ENCODE measurements at places on chromosomes 1 and 21. TPM values are rescaled to one million over a fixed set of nuclear protein-coding genes. Genes with fewer than 3 reads are reported as not detected.

DNA sequence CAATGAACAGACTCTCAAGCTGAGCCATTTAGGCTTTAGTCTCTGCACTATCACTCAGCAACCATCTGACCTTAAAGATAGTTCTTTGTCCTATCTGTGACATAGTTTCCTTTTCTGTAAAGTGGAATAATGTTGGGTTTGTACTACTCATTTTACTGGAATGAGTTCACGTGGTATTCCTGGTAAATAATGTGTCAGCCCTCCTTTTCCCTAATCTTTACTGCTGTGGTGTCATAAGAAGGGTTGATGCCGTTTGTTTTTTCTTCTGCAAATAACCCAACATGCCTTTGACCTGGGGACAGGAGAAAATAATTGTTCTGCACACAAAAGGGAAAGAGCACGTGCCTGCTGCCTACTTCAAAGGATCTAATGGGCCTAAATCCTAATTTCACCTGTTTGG is 297.8 kb downstream of the BRINP3 start:
- no peaks in the 10 kb centered on the region for H3K36me3 ChIP-seq
- H3K4me3 ChIP-seq, result no peak overlapping the region
- no peaks in the 10 kb centered on the region for H3K27me3 ChIP-seq
- no peaks in the 10 kb centered on the region for H3K4me1 ChIP-seq

- no peaks in the 10 kb centered on the region for H3K27me3 ChIP-seq
- H3K27ac ChIP-seq, result no peak overlapping the region
- no peaks in the 10 kb centered on the region for H3K36me3 ChIP-seq
- no peak overlapping the region for H3K4me3 ChIP-seq
- no peak for DNase-seq
Observed at GRCh38 chr1:190119683-190120082, 358.0 kb downstream of the BRINP3 start.

Gene CLCNKB
- 1.9 TPM for total RNA-seq

GRCh38 chr1:29269382-29269781 is 33.1 kb downstream of the PTPRU start:
- H3K4me3 ChIP-seq, result no peak overlapping the region
- no peak for DNase-seq
- H3K36me3 ChIP-seq, result no peaks in the 10 kb centered on the region
- peaks cover 24% of the 10 kb centered on the region for H3K4me1 ChIP-seq

Gene SLFNL1
- total RNA-seq, result 0.35 TPM

GRCh38 chr1:173210716-173211231 is 3.6 kb upstream of the TNFSF4 start:
- no peak overlapping the region for H3K4me3 ChIP-seq
- no peaks in the 10 kb centered on the region for H3K27me3 ChIP-seq

DNA sequence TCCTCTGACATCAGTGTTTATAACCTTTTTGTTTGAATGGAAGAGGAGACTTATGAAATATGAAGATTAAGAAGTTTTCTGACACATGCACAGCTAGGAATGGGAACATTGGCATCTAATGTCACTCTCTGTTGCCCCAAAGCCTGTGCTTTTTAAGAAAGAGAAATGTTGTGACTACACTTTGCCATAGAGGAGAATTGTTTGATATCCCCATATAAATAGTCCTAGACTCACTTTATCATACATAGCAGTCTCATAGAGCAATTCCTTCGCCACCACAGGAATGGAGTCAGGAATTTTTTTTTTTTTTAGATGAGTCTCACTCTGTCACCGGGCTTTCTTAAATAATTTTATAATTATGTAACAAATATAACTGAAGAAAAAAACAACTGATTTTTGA is 1.5 kb downstream of the KRTAP21-3 start:
- no peak overlapping the region for H3K27ac ChIP-seq
- H3K4me1 ChIP-seq, result no peaks in the 10 kb centered on the region
- H3K36me3 ChIP-seq, result no peaks in the 10 kb centered on the region
- no peak for DNase-seq

- no peaks in the 10 kb centered on the region for H3K4me1 ChIP-seq
- H3K27me3 ChIP-seq, result peaks cover 15% of the 10 kb centered on the region
- H3K36me3 ChIP-seq, result no peaks in the 10 kb centered on the region
- no peak overlapping the region for H3K27ac ChIP-seq
Observed at GRCh38 chr1:7303554-7304317, 467.4 kb upstream of the VAMP3 start.

Gene KRTAP10-1
- not detected for total RNA-seq

- no peak overlapping the region for H3K27ac ChIP-seq
- DNase-seq, result no peak
- H3K27me3 ChIP-seq, result no peaks in the 10 kb centered on the region
- H3K4me1 ChIP-seq, result no peaks in the 10 kb centered on the region
- H3K36me3 ChIP-seq, result peaks cover 17% of the 10 kb centered on the region
- no peak overlapping the region for H3K4me3 ChIP-seq
Observed at GRCh38 chr1:89576013-89576412, 51.4 kb downstream of the LRRC8B start.

GRCh38 chr1:54331091-54331772 is 75.0 kb downstream of the SSBP3 start:
- H3K4me3 ChIP-seq, result no peak overlapping the region
- H3K27me3 ChIP-seq, result no peaks in the 10 kb centered on the region
- H3K4me1 ChIP-seq, result no peaks in the 10 kb centered on the region
- DNase-seq, result no peak
- H3K27ac ChIP-seq, result no peak overlapping the region

- no peak for DNase-seq
- H3K36me3 ChIP-seq, result no peaks in the 10 kb centered on the region
- H3K27ac ChIP-seq, result no peak overlapping the region
- H3K27me3 ChIP-seq, result peaks cover 74% of the 10 kb centered on the region
- no peak overlapping the region for H3K4me3 ChIP-seq
Observed at GRCh38 chr1:245475961-245476516, 321.3 kb downstream of the KIF26B start.

Gene AMPD1
- not detected for total RNA-seq

DNA sequence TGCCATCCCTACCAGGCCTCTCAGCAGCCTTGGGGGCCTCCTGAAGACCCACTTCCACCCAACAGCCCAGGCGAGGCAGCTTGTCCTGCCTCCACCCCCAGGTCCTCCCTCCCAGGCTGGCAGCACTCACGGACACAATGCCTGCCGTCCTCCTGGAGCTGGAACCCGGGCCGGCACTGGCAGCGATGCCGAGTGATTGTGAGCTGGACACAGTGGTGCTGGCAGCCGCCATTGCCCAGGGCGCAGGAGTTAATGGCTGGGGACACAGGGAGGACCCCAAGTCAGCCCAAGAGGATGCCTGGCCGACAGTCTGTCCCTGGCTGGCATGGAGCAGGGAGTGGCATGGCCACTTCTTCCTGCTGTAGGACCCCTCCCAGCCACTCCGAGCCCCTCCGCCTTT is 60.8 kb downstream of the ARHGEF16 start:
- no peaks in the 10 kb centered on the region for H3K4me1 ChIP-seq
- no peaks in the 10 kb centered on the region for H3K27me3 ChIP-seq
- no peak overlapping the region for H3K4me3 ChIP-seq
- H3K27ac ChIP-seq, result no peak overlapping the region
- peaks cover 5% of the 10 kb centered on the region for H3K36me3 ChIP-seq

DNA sequence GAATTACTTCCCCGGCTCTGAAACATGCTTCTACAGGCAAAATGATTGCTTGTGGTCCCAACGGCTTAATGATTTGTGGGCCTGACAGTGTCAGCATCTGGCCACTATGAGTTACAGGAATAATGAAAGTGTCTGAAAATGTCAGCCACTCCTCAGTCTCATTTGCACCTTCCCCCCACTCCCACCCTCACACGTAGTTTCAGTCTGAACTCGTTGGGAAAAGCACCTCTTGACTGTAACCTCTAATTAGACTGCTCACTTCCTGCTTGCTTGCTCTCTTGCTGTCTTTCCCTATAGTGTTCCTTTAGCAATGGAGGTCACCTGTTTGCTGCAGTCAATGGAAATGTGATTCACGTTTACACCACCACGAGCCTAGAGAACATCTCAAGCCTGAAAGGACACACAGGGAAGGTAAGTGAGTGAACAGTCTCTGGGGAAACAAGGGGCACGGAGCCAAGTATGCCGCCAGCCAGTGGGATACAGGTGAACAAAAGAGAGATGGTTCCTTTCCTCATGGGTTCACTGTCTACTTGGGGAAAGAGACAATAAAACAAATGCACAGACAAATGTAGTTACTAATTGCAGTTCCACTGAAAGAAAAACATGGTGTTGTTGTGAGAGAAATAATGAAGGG is 27.1 kb downstream of the CFAP57 start:
- no peak overlapping the region for H3K4me3 ChIP-seq
- no peaks in the 10 kb centered on the region for H3K36me3 ChIP-seq
- DNase-seq, result no peak
- no peaks in the 10 kb centered on the region for H3K27me3 ChIP-seq
- H3K27ac ChIP-seq, result no peak overlapping the region

GRCh38 chr1:23524716-23525401 is 6.2 kb downstream of the E2F2 start:
- H3K27me3 ChIP-seq, result no peaks in the 10 kb centered on the region
- H3K36me3 ChIP-seq, result no peaks in the 10 kb centered on the region
- H3K4me1 ChIP-seq, result peaks cover 64% of the 10 kb centered on the region
- DNase-seq, result peak; percentile 48

Gene AXDND1
- 3.4 TPM for total RNA-seq

Gene C1QB
- total RNA-seq, result not detected

Gene SGIP1
- not detected for total RNA-seq

DNA sequence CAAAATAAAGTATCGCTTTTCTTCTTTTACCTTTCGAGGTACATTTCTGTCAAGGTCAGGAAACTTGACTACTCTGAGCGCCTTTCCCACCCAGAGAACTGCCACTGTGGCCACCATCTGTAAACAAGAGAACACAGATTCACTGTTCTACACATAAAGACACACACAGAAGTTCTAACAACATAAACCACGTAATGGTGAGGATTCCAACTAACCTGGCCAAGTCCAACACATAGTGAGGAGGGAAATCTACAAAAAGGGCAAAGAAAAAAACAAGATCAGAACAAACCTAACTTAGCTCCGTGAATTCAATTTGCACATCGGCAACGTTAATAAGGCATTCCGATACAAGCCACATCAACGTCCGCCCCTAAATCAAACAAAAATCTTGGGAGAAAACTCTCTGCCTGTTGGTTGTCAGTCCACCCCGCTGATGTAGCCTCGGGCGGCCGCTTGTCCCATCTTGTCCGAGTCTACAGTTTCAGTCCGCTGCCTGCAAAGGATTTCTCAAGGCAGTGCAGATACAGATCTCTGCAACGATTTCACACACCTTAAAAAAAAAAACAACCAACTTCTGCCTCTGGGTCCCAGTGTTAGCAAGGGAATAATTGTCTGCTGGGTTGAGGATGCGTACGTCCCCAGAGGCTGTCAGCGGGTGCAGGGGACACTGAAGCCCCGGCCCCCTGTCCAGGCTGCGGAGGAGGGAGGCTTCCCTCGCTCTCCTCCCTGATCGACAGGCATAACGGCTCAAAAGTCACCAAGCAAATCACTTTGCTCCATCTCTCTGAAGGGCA is 1.0 kb downstream of the SLC35D1 start:
- peaks cover 13% of the 10 kb centered on the region for H3K4me1 ChIP-seq
- no peaks in the 10 kb centered on the region for H3K36me3 ChIP-seq
- no peaks in the 10 kb centered on the region for H3K27me3 ChIP-seq
- H3K4me3 ChIP-seq, result peak overlapping the region; percentile 99
- peak; percentile 62 for DNase-seq

GRCh38 chr1:37177230-37177864 is 143.0 kb upstream of the GRIK3 start:
- H3K27me3 ChIP-seq, result peaks cover 14% of the 10 kb centered on the region
- no peak overlapping the region for H3K4me3 ChIP-seq
- H3K4me1 ChIP-seq, result no peaks in the 10 kb centered on the region
- H3K36me3 ChIP-seq, result no peaks in the 10 kb centered on the region
- DNase-seq, result peak; percentile 40

DNA sequence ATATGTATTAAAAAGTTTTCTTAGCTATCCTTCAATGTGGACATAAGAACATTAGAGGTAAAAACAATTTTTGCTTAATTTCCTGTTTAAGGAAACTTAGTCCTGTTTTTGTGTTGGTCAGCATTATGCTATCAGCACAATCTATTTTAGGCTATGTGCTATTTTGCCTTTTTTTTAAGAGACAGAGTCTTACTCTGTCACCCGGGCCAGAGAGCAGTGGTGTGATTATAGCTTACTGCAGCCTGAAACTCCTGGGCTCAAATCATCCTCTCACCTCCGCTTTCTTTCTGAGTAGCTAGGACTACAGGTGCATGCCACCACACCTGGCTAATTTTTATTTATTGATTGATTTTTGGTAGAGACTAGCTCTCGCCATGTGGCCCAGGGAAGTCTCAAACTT is 199.1 kb upstream of the TMPRSS15 start:
- no peak for DNase-seq
- H3K4me1 ChIP-seq, result no peaks in the 10 kb centered on the region
- H3K4me3 ChIP-seq, result no peak overlapping the region
- no peaks in the 10 kb centered on the region for H3K27me3 ChIP-seq
- no peaks in the 10 kb centered on the region for H3K36me3 ChIP-seq

DNA sequence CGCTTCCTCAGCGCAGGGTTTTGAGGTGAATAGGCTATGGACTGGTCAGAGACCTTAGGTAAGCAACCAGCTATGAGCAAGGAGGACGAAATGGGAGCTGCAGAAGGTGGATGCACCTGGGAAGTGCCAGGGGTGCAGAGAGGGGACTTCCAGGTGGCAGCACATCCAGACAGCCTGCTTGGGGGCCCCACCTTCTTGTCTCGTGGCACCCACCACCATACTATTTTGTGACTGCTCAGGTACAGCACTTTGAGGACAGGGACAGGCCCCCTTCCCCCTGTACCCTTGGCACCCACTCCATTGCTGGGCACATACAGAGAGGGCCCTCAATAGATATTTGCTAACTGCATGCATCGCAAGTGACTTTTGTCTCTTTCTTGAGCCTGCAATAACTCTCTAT is 777 bp upstream of the KISS1 start:
- H3K27me3 ChIP-seq, result no peaks in the 10 kb centered on the region
- no peak overlapping the region for H3K27ac ChIP-seq
- H3K4me1 ChIP-seq, result peaks cover 52% of the 10 kb centered on the region
- no peak for DNase-seq

Gene TFF1
- total RNA-seq, result 2.2 TPM

DNA sequence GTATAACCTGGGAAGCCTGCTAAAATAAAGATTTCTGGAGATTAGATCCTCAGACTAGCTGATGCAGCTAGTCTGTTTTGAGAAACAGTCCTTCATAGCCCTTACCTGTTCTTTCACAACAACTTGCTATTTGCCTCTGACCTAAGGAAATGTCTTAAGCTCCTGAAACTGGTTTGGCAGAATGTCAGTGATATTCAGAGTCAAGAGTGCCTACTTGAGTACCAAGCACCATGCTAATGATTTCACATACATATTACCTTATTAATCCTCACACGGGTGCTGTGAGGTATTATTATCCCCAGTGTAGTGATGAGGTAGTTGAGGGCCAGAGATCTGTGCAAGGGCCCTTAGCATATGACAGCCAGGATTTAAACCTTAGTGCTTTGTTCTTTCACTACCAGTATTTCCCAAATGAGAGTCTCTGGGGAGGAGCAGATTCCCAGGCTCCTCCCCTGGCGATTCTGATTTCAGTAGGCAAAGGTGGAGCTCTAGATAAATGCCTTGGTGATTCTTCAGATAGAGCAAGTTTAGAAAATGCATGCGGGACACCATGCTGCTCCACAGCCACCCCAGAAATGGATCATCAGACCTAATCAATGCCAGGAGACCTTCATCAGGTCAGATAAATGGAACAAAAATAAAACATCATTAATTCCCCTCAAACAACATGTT is 47.4 kb upstream of the WNT2B start:
- no peak overlapping the region for H3K4me3 ChIP-seq
- peaks cover 16% of the 10 kb centered on the region for H3K36me3 ChIP-seq
- H3K27ac ChIP-seq, result 0 out of 2 replicates have a peak overlapping the region, but pooled peaks have one; percentile 3
- no peak for DNase-seq

Data from PC-9 (cell line).